Fibroblast of skin of back (primary cell): ENCODE measurements at places on chromosomes 13 and 19.
A peak's percentile ranks its signal among the peaks of the same experiment; 100 is the strongest.

DNA sequence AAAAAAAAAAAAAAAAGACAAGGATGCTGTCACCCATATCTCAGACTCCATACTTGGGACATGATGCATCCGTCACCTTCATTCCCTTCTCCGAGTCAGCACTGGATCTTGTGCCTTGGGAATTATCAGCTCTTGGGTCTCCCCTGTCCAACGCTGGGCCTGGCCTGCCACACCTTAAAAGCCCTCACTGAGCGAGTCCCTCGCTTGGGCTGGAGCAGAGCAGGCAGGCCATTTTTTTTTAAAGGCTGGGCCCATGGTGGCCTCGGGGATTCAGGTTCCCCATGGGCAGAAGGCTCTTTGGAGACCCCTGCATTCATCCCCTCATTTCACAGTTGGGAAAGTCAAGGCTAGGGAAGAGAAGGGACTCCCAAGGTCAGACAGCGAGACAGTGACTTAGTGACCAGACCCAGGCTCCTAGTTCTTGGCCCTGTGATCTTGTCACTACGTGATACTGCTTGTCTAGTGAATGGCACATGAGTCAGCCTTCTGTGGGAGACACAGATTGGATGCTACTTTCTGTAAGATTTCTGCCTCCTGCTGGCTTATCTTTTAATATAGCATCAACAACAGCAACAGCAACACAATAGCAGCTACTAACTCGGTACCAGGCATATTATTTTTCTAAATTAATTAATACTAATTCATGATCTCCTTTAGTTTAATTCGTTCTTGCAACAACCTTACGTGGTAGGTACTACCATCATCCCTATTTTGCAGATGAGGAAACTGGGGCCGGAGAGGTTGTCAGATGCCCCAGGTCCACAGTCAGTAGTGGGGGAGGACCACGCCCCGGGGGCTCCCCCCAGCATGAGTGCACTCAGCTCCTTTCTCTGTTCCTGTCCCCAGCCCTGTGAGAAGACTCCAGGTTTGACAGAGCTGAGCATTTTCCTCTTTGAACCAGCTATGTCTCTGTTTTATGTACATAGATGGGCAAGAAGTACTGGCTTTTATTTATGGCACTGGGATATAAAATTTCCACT is 27.4 kb upstream of the ZNF536 start:
- peak; percentile 21 for DNase-seq

GRCh38 chr19:47239152-47239551 is 8.2 kb upstream of the BBC3 start:
- no peak for DNase-seq

GRCh38 chr13:68948586-68948985 is 1159.0 kb upstream of the ATXN8OS start:
- DNase-seq, result no peak

DNA sequence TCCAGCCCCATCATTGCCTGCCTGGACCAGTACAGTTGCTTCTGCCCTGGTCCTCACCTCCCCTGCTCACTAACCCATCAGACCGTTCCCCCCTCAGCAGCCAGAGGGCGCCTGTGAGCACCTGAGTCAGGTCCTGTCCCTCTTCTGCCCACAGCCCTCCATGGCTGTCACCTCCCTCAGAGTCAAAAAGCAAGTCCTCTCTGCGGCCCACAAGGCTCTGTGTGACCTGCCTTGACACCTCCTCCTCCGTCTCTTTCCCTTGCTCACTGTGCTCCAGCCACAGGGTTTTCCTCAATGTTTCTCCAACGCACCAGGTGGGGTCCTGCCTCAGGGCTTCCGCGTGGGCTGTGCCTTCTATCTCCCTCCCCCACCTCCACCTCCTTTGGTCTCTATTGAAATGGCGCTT is 29.4 kb upstream of the PTPRS start:
- DNase-seq, result peak; percentile 13

DNA sequence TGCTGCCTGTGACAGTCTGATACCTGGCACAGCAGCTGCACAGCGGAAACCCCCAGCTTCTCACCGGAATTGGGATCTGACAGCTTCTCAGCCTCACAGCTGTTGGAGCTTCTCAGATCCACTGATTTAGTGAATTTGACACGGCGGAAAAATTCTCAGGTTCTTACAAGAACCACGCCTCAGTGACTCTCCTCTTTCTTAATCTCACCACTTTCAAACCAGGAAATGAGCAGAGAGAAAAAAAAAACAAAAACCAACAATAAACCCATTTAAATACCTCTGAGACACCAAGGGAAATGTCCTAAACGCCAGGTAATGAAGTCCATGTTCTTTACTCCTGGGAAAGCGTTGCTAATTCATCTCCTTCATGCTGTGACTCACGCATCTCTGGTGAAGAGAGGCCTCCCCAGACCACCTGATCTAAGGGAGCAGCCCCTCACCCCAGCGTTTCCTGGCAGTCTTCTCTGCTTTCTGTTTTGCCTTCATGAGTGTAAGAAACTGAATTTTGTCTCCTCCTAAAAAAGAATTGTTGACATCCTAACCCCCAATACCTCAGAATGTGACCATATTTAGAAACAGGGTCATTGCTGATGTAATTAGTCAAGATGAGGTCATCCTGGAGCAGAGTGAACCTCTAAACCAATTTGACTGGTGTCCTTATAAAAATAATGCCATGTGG is 15.9 kb upstream of the IZUMO2 start:
- DNase-seq, result no peak

- DNase-seq, result no peak
These were observed 471.5 kb downstream of the SLITRK5 start for GRCh38 chr13:88142653-88143052.

DNA sequence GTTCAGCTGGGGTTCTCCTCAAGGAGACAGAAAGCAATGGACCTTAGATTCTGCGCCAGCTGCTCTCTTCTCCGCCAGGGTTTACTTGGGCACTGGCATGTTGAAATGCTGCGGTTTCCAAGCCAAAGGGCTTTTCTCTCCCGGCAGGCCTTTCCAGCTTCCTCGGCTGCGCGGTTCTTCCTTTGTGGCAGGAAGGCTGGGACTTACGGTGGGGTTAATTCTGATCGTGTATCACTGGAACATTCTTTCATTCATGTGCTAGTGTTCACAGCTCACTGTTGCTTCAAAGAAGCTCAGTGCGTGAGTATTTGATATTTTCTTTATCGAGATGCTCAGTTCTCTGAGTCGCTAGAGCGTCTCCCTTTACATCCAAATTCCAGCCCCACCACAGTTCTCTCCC is 723.2 kb downstream of the UQCRFS1 start:
- DNase-seq, result no peak

DNA sequence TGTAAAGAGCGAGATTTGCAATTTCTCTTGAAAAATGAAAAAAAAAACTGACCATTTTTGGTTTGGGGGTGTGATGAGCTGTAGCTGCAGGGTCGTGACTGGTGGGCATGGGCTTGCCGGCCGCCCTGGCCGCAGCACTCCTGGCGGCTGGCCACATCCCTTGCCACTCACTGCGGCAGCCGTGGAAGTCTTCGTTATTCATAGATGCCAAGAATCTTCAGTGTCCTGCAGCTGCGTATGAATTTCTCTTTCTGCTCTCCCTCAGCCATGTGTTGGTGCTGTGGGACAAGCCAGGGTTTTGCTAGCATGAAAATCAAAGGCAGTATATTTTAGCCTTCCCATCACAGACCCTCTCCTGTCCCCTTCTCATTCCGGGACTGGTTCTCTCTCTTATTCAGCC is 151.7 kb upstream of the TSHZ3 start:
- DNase-seq, result no peak

DNA sequence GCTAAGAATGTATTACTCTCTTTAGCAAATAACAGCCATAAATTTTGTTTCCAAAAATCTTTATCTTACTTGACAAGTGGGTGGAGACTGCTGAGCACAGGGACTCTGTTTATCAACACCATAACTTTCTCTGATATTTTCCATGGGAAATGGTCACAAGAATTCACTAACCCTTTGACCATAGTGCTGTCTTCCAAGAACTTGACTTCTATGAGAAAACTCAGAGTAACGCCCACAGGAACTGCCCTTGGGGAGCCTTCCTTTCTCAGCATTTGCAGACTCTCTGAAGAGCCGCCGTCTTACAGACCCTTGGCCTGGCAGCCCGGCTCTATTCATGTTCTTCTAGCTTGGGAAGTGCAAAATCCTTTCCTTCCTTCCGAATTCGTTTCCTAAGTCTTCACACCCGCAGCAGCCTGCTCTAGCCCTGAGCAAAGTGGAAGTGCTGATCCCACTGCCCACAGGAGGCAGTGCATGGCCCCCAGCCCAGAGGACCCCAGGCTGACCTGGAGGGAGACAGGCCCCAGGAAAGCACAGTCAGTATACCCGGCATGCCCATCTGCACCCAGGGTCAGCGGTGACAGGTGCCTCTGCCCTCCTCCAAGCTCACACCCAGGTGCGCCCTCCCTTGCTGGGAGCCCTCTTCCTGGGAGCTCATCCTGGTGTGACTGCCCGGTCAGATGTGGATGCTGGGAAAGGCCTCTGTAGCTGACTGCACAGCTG is 10.2 kb downstream of the GAS6 start:
- no peak for DNase-seq

GRCh38 chr13:98879127-98879520 is 98.7 kb downstream of the DOCK9 start:
- no peak for DNase-seq

DNA sequence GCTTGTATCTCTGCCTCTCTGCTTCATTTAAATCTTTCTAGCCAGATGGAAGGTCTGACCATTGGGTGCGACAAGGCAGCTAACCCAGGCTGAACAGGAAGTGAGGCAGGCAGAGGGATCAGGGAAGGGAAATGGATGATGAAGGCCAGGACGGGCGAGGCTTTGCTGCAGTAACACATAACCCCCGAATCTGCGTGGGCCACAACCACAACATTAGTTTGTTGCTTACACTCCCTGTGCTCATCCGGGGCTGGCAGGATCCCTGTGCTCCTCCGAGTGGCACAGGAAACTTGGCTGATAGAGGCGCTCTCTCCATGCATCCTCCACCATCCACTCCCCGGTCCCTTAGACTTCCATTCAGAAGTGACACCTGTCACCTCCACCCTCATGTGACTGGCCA is 1.1 kb upstream of the FLT3LG start:
- DNase-seq, result no peak

- DNase-seq, result peak; percentile 53
These were observed 615.1 kb downstream of the EFNB2 start for GRCh38 chr13:105920370-105920769.

DNA sequence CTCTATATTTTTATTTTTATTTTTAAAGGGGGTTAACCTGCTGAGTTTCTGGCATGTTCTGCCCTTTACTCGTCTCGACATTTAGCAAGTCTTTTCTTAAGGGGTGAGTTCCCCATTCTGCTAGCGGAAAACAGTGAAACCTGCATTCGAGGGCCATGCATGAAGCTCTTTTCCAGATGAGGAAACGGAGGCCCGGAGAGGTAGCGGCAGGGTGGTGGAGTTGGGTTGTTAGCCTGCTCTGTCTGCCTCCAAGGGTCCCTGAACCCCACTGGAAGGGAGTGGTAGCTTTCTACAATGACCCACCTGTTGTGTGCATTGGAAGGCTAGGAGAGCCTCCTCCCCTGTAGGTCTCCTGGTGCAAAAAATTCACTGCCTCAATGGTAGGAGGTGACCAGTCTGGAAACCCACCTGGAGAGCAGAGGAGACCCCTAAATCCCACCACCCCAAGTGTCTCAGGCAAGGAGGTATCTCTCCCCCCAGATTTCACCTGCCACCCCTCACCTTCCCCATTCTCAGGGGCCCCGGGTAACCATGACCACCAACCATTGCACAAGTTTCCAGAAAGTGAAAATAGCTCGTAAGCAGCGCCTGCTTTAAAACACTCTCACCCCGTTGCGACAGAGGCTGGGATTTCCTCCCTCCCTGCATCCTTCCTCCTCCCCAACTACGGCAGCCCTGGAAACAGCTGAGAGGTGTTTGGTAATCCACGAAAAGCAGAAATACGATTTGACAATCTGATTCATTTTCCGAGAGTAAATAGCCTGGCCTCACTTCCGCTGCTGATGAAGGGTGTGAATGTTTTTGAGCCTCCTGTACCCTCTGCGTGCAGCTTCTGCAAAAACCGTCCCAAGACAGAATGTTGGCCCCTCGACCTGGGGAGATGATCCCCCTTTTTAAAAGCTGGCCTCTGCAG is 3.5 kb downstream of the KLF2 start:
- peak; percentile 22 for DNase-seq

- DNase-seq, result peak; percentile 61
These were observed 102.7 kb downstream of the ELF1 start for GRCh38 chr13:40916207-40916998.

DNA sequence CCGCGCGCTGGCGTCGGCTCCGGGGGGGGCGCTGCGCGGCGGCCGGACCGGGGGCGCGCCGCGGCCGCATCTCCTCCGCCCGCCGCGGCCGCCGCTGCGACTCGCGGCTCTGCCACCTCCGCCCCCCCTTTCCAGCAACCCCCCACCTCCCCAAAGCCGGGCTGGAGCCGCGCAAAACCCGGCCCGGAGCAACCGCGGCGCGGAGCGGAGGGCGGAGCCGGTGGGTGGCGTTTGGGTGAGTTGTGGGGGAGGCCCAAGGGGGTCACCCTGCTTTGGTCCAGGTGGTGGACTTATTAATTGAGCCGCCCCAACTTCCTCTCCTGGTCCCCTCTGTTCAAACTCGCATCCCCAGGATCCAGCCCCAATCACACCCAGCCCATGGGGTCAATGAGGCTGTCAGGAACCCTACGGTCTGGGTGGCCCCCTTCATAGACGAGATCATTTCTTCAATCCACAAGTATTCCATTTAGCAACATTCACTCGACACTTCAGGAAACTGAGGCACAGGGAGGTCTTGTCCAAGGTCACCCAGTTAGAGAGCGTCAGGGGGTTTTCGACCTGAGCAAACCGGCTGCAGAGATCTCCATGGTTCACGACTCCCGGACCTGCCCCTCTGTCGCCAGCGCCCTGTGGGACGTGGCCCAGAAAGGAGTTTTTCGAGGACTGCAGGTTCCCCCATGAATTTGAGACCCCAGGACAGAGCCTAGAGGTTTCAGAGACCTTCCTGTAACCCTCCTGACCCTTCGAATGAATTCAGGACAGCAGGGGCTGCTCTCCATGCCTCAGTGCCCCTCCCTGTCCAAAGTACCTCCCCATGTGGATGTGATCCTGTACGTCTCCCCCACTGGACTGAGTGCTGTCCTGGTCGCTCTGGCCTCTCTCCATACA is 22.4 kb upstream of the SEMA6B start:
- no peak for DNase-seq

GRCh38 chr19:47107202-47107952 is 6.2 kb downstream of the ZC3H4 start:
- DNase-seq, result no peak
